ENCODE measurements at places on chromosomes 6 and 20.

GRCh38 chr6:33954453-33954852 lies 150.7 kb upstream of the MLN start:
- no peak for DNase-seq

DNA sequence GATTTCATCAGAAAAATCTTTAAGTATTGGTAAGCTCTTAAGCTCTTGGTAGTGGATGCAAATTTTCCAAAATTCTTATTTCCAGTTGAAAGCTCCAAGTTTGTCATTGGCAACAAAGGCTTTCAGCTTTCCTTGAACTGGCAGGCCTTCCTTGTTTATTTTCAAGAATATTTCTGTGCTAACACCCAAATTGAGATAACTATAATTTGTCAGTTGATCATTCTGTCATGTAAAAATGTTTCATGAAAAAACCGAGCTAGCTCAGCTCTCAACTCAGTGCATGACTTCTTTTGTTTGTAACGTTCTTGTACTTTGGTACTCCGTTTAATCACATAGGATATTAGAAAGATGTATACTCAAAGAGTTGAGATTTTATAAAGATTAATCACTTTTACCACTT lies 38.9 kb upstream of the CALHM6 start:
- no peak for DNase-seq

DNA sequence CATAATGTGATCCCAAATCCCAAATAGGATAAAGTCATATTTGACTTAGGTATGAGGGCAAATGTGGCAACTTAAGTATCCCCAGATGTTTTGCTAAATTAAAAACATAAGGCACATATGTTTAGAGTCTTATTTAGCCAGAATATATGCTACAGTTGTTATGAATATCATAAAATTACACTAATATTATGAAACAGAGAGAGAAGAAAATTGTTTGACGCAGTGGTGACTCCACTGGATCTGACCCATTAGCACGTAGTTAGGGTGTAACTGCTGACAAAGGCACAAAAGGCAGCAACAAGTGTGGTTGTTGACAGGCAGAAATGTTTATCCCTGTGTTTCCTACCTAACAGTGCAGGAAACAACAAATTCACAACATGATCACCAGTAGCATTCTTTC lies 152.4 kb upstream of the THBS2 start:
- no peak for DNase-seq

DNA sequence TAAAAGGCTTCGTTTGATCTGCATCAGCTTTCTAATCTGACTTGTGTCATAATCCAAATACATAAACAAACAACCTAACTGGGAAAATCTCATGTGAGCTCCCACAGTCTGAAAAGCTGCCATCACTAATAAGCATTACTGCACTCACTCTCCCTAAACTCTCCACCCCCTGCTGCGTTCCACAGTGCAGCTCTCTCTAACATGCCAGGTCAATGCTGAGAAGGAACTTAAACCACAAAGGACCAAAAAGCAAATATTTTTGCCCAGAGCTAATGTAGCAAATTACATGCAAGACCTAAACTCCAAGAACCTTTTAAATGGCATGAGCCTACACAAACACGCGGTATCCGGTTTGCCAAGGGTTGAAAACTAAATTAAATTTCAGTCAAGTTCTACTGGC lies 542.3 kb upstream of the JARID2 start:
- DNase-seq, result no peak

DNA sequence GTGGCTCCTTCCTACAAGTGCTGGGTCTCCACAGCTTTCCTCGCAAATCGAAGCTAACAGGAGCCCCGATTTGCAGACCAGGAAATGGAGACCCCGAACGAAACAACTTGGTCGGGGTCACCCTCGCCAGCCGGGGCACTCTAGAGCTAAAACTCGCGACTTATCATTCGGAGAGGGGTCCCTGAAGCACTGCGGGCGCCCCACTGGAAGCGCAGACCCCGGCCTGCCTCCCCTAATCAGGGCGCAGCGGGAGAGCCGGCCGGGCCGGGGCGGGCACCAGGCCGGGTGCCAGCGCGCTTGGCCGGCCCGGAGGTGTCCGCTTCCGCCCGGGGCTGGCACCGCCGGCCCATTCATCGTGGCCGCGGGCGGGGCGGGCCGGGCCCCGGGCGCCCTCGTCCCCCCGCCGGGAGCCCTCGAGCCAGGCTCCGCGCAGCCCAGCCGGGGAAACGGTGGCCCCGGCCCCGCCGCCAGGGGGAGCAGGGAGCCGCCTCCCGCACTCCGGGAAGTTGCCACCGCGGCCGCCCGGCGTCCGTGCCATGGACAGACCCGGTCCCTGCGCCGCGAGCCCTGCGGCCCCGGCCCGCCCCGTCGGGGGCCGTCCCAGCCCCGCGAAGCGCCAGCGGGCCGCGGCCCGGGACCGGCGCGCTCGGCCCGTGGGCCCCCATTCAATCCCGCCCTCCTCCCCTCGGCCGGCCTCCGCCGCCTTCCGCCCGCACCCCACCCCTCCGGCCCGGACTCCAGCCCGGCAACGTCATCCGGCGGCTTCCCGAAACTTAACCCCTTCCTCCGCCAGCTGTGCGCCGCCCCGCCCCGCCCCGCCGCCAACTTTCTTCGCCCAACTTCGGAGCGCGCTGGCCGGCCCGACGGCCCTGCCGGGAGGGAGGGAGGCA lies 961 bp downstream of the RRBP1 start:
- peak; percentile 71 for DNase-seq

DNA sequence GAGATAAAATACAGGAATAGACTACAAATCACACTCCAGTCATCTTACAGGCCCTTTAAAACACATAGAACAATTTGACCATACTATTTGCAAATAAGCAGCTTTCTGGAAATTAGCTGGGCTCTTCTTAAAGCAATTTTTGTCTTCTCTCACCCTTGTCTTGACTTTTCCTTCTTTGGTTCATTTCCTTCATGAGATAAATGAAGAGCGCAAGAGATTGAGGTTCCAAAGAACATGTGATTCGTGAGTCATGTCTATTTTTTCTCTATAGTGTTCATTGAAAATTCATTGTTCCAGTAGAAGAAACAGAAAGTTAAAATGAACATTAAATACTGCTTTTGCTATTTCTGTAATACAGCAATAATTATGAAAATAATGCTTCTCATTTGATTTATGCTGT lies 33.9 kb downstream of the PRDM1 start:
- no peak for DNase-seq

- DNase-seq, result no peak
Observed at GRCh38 chr6:6841571-6841970, 253.1 kb downstream of the LY86 start.

DNA sequence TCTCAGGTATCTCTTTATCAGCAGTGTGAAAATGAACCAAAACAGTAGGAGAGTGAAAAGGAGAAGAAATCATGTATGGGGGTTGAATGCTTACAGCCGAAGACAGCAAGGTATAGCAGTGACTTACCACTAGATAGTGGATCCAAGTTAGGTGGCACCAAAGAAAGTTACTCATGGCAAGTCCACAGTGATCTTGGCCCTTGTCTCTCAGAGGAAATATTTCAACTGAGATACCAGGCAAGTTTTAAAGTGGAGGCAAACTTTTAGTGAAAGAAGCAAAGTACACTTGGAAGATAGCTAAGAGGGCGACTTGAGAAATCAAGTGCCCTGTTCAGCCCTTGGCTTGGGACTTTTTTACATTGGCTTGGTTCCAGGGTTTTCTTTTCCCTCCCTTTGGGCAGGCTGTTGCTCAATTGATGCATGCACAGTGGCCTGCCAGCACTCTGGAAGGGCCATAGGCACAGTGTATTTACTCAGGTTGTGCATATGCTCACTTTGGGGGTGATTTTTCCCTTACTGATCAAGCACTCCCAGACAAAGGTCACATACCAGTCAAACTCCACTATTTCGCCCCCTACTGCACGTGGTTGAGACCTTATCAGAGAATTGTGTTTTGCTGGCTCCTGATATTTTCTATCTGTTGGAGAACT lies 329.5 kb upstream of the KHDRBS2 start:
- DNase-seq, result no peak

DNA sequence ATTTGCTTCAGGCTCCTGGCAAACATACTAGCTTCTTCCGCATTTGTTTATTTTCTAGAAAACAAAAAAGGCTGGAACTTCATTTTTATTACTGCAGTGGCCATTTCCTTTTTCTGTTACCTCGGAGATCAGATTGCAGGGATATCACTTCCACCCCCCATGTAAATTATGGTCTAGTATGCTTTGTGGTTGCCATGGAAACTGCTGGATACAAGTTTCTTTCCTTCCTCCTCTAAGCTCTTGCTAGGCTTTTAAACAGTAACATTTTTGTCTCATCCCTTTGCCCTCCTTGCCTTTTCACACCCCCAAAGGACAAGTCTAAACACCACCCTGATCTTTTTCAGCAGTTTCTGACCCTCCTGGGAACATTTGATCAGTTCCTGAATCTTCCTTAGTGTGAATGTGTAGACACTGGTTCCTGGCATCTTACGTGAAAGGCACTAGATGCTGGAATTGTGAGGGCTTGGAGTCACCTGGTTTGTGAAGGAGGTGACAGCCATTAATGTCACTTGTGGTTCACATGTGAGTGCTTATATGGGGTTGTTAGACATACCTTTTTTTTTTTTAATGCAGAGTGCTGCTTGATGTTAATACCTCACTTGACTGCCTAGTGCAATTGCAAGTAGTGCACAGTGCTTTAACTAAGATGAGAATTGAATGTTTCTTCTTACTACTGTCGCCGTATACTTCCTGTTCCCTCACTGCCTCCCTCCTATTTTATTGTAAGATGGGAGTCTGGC lies 181.6 kb downstream of the JARID2 start:
- DNase-seq, result peak; percentile 21

DNA sequence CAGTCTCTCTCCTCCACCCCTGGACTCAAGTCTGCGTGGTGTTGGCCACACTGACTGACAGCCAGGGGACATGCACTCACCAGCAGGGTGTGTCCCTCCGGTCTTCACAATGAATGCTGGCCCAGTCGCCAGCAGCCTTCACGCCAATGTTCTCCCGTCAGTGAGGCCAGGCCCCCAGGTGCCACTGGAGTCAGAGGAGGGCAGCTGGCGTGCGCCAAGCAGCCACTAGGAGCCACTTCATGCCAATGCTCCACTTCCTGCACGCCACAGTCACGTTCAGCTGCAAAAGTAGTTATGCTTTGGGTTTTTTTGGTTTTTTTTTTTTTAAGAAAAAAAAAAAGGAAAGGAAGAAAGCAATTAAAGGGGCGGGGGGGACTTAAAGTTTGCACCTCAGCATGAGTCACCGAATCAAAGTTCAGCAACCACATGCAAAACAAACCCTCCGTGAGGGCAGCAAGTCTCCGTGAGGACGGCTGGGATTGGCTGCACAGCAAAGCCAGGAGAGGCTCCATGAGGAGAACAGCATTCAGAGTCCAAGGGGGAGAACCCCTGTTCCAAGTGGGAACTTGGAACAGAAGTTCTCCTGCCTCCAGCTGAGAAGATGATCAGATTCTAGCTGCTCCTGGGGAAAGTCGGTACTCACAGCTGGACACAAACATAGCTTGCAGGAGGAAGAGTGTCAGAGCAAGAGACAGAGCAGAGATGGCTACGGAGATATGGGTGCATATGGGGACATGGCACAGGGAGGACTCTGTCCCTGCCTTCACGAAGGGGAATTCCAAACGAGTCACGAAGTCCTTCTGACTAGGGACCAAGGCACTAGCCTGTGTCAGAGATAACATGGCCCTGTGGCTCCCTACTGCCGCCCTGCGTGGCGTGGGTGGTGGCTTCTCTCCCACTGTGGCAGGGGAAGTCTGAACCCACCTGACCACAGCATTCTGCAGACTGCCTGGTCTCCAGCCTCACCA lies at the start of gene ZC3H12D:
Gene ZC3H12D, minus strand, starts transcription at position 282 of the 968 bp plus-strand sequence. CDS start 10,471 bp downstream, outside the sequence.
- DNase-seq, result peak; percentile 88

- no peak for DNase-seq
Observed at GRCh38 chr6:130933712-130934200, 106.5 kb downstream of the SMLR1 start.

DNA sequence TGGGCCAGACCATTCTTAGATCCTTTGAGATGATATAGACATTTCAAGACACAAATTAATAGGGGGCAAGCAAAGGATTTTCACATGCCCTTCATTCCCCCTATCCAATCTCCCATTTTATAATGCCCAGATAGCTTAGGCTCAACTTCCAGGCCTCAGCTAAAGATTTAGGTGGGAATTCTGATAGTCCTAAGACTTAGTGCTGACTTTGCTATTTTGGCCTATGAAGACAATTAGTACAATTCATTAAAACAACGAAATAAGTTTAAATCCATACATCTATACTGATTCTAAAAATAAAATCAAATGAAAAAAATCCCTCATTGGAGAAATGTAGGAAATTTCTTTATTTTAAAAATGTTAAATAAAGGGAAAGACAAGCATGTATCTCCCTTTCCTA lies 259.5 kb downstream of the CBLN4 start:
- no peak for DNase-seq

GRCh38 chr20:10476319-10476724 lies 41.2 kb downstream of the SLX4IP start:
- peak; percentile 39 for DNase-seq

DNA sequence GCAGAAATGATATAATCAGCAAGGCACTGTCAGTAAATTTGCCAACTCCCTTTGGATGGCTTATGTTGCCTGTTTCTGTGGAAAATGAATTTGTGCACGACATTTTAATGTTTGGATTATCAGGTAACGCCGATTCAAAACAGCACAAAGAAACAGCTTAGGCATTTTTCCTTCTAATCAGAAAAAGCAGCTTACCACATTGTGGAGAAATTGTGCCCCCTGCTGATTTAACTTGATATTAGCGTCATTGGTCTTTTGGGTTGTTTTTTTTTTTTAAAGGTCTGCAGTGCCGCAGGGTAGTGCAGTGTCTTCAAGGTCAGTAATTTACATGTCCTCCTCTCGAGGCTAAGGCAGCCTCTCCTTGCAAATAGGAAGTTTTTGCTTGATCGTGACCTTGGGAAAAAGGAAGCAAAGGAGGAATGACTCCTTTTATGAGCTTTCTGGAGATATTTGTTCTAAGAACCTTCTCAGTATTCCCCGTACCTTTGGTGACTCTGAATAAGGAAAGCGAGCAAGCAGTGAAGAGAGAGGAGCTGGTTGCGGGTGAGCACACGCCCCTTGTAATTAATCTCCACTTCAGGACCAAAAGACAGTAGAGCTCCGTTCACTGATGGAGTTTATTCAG lies 79.1 kb downstream of the ELOVL4 start:
- DNase-seq, result no peak

- no peak for DNase-seq
Observed at GRCh38 chr6:21190701-21191100, 402.9 kb upstream of the SOX4 start.

- DNase-seq, result no peak
Observed at GRCh38 chr6:134984821-134985220, 34.9 kb upstream of the ALDH8A1 start.

DNA sequence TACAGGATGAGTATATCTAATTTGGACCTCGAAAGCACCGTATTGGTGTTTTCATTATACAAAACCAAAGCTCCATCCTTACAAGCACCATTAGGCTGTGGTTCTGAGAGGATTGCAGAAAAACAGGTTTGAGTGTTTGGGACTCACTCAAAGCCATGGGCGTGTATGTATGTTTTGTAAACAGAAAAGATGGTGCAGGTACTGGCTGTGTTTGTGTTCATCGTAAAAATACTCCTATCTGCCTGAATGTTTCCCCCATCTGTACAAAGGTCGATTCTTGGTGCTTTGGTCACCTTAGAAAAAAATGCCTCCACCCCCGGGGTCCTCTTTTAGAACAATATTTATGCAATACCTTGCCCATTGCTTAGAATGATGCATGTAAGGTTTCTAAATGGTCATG lies 286.6 kb downstream of the TSHZ2 start:
- DNase-seq, result no peak

GRCh38 chr20:52624281-52624680 lies 347.9 kb upstream of the TSHZ2 start:
- DNase-seq, result no peak

Data from CD4-positive, alpha-beta T cell treated with Interleukin-15 for 1 hour (primary cell).